ENCODE measurements at places on chromosomes 5 and 9. TPM values are rescaled to one million over a fixed set of nuclear protein-coding genes. Genes with fewer than 3 reads are reported as not detected.

SHISAL2B gene
- not detected for total RNA-seq

PKD2L2 gene
- not detected for total RNA-seq

GPRIN1 gene
- 2.1 TPM for total RNA-seq

RETREG1 gene
- total RNA-seq = 49.9 TPM

SURF6 gene
- 16.0 TPM for total RNA-seq

SEMA4D gene
- total RNA-seq = 19.0 TPM

FYB1 gene
- 6.1 TPM for total RNA-seq

KCNV2 gene
- total RNA-seq = not detected

TMEM174 gene
- not detected for total RNA-seq
